ENCODE measurements at places on chromosomes 13 and 19.

- DNase-seq: peak; percentile 59
Measured at GRCh38 chr13:30737511-30738337, 2.4 kb downstream of the ALOX5AP start.

DNA sequence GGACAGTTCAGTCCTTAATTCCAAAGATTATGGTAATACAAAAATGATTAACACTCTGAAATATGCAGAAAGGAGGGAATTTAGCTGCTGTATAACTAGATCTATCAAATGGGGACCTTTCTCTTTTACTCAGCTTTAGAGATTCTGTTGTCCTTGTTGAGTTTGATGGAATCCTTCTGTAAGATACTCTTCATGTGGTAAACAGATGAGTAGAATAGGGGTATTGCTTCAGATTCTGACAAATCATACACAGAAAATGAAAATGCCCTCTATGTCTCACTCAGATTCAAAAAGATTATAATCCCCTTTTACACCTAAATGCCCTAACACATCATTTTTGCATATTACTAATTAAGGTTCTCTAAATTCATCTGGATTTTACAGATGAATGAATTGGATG, 50.7 kb downstream of the ARHGAP35 start:
- DNase-seq: no peak

- no peak for DNase-seq
Measured at GRCh38 chr13:113441661-113442060, 11.6 kb downstream of the ADPRHL1 start.

GRCh38 chr19:10694706-10695307, 6.4 kb upstream of the QTRT1 start:
- no peak for DNase-seq

Measured in NAMALWA (cell line).